ENCODE measurements at places on chromosomes 3 and 15.

DNA sequence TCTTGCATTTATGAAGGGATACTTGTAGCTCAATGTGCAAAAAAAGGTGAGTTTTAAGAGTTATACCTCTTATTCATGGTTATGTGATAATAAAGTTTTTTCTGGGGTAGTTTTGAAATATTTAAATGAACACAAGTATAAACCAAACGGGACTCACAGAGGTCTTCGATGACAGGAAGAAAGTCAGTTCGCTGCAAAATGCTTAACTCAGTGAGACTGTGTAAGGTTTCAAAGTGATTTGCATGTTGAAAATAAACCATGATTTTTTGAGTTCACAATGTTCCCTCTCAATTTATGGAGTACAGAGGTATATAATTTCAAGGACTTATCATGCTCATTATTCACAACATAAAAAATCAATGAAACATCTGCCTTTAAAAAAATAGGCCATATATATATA lies 36.3 kb upstream of the MYH15 start:
- no peak for DNase-seq

GRCh38 chr3:40877631-40878463 lies 321.5 kb upstream of the CTNNB1 start:
- no peak for DNase-seq

- DNase-seq, result no peak
These were observed 42.0 kb upstream of the FAM98B start for GRCh38 chr15:38411902-38412301.

- DNase-seq, result no peak
These were observed 811 bp downstream of the C3orf52 start for GRCh38 chr3:112086875-112087524.

DNA sequence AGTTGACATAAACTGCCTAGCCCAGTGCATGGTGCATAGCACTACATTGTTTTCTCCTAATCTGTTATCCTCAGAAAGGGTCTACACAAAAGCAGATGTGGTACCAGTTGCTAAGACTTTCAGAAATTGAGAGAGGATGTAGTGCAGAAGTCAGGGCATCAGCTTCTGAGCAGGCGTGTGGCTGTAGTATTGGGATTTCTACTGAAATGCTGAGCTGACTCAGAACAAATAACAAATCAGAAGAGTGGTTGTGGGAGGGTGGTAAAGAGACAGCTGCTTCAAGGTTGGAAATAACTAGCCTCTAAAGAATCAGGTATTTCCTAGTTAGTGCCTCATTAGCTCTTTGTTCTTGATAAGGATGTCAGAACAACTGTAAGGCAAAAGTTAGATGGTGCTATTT lies 161.3 kb downstream of the AKAP13 start:
- no peak for DNase-seq

DNA sequence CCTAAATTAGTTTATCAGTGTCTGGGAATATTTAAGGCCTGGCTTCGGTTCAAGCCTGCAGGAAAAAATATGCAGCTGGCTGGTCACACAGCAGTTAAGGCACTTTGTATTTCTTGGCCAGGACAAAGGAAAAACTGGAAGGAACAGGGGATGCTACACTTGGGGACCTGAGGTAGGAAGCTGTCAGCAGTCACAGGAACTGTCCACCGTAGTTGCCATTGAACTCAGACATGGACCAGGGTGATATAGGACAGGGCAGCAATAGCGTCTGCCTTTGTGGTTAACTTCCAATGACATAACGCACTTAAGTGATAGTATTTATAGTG lies 49.1 kb downstream of the NR1D2 start:
- DNase-seq, result no peak

All from stimulated activated CD4-positive, alpha-beta T cell treated with anti-CD3 and anti-CD28 coated beads, Interleukin-1b, Interleukin-23, amount 100 ng/mL, for 1 hour (primary cell).